ENCODE measurements at places on chromosomes 6 and 20.

GRCh38 chr20:9243986-9244385 lies 175.1 kb downstream of the PLCB4 start:
- H3K27ac ChIP-seq, result no peak overlapping the region
- no peak overlapping the region for H3K4me3 ChIP-seq
- peaks cover 18% of the 10 kb centered on the region for H3K4me1 ChIP-seq
- no peaks in the 10 kb centered on the region for H3K27me3 ChIP-seq
- H3K36me3 ChIP-seq, result no peaks in the 10 kb centered on the region

DNA sequence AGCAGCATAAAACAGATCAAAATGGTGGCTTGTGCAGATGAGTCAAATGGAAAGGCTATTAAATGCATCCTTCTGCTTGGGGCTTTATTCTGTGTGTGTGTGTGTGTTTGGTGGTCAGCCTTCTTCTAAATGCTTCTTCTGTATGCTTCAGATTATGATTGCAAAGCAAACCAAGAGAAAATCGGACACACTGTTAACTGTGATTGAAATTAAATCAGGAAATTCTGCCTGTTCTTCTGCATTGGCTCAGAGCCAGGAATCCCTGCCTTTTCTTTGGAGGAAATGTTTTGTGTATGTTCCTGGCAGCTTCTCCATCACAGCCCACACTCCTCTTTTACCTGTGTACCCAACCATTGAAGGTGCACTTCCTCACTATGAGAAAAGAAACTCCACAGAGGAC lies 22.3 kb upstream of the PDE10A start:
- no peak overlapping the region for H3K27ac ChIP-seq
- no peak overlapping the region for H3K4me3 ChIP-seq
- no peak for DNase-seq
- H3K4me1 ChIP-seq, result no peaks in the 10 kb centered on the region
- H3K36me3 ChIP-seq, result no peaks in the 10 kb centered on the region
- no peaks in the 10 kb centered on the region for H3K27me3 ChIP-seq

- no peaks in the 10 kb centered on the region for H3K27me3 ChIP-seq
- H3K27ac ChIP-seq, result no peak overlapping the region
- H3K4me1 ChIP-seq, result no peaks in the 10 kb centered on the region
- DNase-seq, result no peak
- no peaks in the 10 kb centered on the region for H3K36me3 ChIP-seq
These were observed 39.6 kb downstream of the HLA-F start for GRCh38 chr6:29762781-29763214.

DNA sequence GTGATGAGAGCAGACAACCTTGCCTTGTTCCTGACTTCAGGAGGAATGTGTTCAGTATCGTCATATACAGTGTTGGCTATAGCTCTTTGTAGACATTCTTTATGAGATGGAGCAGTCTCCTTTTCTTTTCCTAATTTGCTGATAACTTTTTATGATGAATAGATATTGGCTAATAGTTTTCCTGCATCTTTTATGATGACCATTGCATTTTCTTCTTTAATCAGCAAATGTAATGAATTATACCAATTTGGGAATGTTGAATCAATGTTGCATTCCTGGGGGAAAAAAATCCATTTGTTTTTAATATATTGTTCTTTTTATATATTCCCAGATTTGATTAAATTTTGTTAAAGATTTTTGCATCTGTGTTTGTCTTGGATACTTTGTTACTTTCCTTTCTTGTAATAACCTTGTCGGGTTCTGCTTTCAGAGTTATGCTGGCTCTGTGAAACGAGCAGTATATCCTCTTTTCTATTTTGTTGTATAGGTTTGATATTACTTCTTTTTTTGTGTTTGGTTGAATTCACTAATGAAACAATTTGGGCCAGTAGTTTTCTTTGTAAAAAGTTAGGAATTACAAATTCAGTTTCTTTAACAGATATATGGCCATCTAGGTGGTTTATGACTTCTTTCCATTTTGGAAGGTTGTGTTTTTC lies 23.9 kb downstream of the KDM1B start:
- DNase-seq, result no peak
- H3K27me3 ChIP-seq, result no peaks in the 10 kb centered on the region
- H3K36me3 ChIP-seq, result peaks cover 6% of the 10 kb centered on the region
- H3K27ac ChIP-seq, result no peak overlapping the region

- H3K4me1 ChIP-seq, result peaks cover 10% of the 10 kb centered on the region
- no peaks in the 10 kb centered on the region for H3K27me3 ChIP-seq
- H3K4me3 ChIP-seq, result peak overlapping the region; percentile 89
- H3K36me3 ChIP-seq, result peaks cover 8% of the 10 kb centered on the region
These were observed 454 bp downstream of the L3MBTL3 start for GRCh38 chr6:130018744-130019325.

DNA sequence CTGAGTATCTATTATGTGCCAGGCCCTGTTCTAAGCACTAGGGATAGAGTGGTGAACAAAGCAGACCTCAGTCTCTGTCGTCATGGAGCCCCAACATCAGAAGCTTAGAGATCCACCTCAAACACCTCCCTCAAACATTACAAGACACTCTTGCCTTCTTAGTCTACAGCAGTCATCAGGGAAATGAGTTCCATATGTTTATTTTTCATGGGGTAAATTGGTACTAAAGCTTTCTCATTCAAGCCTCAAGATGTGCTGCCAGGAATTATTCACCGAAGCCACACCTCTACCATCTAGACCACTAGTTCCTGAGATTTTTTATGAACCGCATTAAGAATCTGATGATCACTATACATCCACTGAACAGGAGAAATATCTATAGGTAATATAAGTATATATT lies 59.0 kb upstream of the TFB1M start:
- no peak for DNase-seq
- no peak overlapping the region for H3K27ac ChIP-seq
- peaks cover 17% of the 10 kb centered on the region for H3K4me1 ChIP-seq
- no peaks in the 10 kb centered on the region for H3K27me3 ChIP-seq
- H3K4me3 ChIP-seq, result no peak overlapping the region

- peaks cover 16% of the 10 kb centered on the region for H3K36me3 ChIP-seq
- no peaks in the 10 kb centered on the region for H3K27me3 ChIP-seq
- no peak overlapping the region for H3K27ac ChIP-seq
- DNase-seq, result peak; percentile 34
- peaks cover 18% of the 10 kb centered on the region for H3K4me1 ChIP-seq
- peak overlapping the region; percentile 77 for H3K4me3 ChIP-seq
These were observed 915 bp downstream of the TMEM63B start for GRCh38 chr6:44128020-44128917.

DNA sequence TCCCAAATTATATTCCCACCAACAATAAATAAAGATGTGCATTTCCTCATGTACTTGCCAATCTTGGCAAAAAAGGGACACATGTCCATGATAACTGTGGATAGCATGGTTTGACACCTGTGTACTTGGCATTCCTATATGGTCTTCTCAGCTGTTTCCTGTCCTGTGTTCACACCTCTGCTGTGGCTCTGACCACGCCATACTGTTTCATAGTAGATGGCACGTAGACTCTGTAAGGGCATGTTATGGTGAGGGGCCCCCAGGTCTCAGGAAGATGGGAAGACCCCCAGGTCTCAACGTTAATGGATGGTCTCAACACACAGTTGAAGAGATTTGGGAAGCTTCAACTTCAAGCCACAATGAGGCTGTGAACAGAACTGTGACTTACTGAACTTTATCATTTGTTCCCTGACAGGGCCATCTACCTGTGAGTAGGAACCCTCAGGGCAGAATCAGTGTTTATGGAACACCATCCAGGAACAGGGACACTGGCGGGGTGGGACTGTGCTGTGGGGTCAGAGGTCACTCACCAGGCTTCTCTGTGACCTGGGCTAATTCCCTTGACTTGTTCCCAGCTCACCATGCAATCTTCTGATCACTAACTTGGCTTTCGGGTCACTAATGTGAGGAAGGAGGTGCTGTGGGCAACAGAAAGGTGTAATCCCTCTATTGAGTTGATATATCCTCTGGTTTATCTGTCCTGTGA lies 11.8 kb downstream of the ZBTB24 start:
- H3K4me1 ChIP-seq, result 0 out of 2 replicates have a peak, but pooled peaks cover 5% of the 10 kb centered on the region
- no peak overlapping the region for H3K4me3 ChIP-seq
- peaks cover 93% of the 10 kb centered on the region for H3K36me3 ChIP-seq
- H3K27me3 ChIP-seq, result no peaks in the 10 kb centered on the region

DNA sequence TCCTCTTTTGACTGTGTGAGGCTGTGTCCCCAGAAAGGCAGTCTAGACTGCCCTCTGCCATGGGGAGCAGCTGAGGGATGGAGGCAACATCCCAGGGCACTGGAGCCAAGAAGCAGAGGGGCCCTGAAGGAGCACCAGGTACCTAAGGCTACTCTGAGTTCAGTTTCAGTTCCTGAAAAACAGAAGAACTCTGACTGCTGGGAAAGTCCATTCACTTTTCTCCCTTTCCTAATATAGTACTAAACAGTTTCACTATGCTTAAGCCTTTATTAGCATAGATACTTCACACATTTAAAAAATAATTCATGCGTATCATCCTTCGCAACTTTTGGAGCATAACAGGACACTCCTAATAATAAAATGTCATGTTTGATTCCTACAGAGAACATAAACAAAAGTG lies 130.0 kb downstream of the FOXC1 start:
- H3K36me3 ChIP-seq, result no peaks in the 10 kb centered on the region
- H3K4me3 ChIP-seq, result no peak overlapping the region
- H3K27me3 ChIP-seq, result no peaks in the 10 kb centered on the region

GRCh38 chr6:1613346-1613687 lies 3.6 kb downstream of the FOXC1 start:
- DNase-seq, result no peak
- H3K27me3 ChIP-seq, result no peaks in the 10 kb centered on the region
- peaks cover 65% of the 10 kb centered on the region for H3K36me3 ChIP-seq
- peak overlapping the region; percentile 88 for H3K4me3 ChIP-seq
- peak overlapping the region; percentile 31 for H3K27ac ChIP-seq

- no peak overlapping the region for H3K27ac ChIP-seq
- no peak overlapping the region for H3K4me3 ChIP-seq
- no peaks in the 10 kb centered on the region for H3K4me1 ChIP-seq
- H3K36me3 ChIP-seq, result no peaks in the 10 kb centered on the region
These were observed 15.8 kb upstream of the CST1 start for GRCh38 chr20:23766531-23766930.

GRCh38 chr6:137056121-137056880 lies 11.5 kb upstream of the IL20RA start:
- H3K27me3 ChIP-seq, result no peaks in the 10 kb centered on the region
- H3K4me3 ChIP-seq, result no peak overlapping the region
- no peak overlapping the region for H3K27ac ChIP-seq
- H3K36me3 ChIP-seq, result no peaks in the 10 kb centered on the region

DNA sequence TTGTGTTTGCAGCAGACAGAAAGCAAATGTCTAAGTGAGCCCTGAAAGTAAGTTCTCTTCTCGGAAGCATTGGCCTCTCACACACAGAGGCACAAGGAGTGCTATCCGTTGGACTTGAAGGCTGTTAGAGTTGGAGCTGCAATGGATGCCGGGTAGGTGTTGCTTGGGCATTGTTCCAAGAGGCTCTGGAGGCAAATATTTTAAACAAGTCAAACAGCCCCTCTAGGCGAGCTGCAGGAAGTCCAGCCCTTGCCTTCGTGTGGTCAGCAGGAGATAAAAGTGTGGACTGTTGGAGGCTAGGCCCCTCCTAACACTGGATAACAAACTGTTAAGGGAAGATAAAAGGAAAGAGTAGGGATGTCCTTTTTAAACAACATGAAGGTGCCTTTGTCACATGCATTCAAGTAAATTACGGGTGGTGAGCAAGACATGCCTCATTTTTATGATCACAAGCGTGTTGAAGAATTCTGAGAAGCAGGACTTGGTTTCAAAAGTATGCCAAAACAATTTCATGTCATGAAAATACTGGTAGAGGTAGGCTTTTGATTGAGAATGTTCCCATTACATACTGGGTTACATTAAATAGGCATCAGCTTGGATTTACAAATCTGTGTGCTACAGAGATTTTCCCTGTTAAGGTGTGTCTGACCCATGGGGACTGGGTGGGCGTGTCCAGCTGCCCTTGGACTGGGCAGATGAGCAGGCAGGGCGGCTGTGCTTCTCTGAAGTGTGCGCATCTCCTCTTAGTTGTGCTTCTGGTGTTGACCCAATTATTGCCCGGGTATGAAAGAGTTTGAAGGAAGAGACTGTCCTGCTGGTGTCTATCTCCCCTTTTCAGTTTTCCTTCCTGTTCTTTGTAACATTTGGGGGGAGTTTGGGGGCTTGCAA lies 57.5 kb downstream of the RREB1 start:
- peak overlapping the region; percentile 91 for H3K27ac ChIP-seq
- H3K4me3 ChIP-seq, result no peak overlapping the region
- DNase-seq, result peak; percentile 71
- no peaks in the 10 kb centered on the region for H3K36me3 ChIP-seq

GRCh38 chr6:137230547-137230946 lies 11.4 kb upstream of the IFNGR1 start:
- no peaks in the 10 kb centered on the region for H3K36me3 ChIP-seq
- H3K4me3 ChIP-seq, result no peak overlapping the region
- DNase-seq, result no peak
- H3K27ac ChIP-seq, result no peak overlapping the region
- peaks cover 19% of the 10 kb centered on the region for H3K4me1 ChIP-seq

DNA sequence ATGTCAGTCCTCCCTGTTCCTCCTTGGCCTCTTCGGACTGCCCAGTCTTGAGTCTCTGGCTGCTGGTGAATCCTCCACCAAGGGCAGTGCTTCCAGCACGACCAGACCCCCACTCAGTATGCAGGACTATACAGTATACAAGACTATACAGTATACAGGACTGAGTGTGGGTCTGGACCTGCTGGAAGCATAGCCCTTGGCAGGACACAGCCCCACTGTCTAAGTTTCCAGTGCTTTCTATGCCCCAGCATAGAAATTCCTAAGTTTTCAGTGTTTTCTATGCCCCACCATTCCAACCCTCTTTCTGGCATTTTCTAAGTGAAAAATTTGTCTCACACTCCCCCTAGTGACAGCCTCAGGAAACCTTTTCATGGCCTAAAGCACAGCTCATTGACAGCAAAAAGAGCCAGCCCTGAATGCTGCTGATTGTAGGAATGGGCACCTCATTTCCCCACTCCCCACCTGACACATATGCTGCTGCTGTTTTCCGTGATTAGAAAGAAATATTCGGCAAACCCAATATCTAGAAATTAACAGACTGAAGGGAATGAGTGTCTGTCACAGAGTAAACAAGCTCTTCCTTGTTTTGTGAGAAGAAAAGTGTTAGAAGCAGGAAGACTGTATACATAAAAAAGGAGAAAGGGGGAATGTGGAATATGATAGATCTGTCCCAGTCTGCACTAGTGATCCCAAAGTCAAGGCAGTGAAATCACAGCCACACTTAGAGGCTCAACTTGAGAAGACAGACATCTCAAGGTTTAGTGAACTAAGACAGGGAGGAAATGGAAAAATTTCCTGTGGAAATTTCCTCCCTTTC lies 206.9 kb downstream of the IBTK start:
- no peaks in the 10 kb centered on the region for H3K36me3 ChIP-seq
- no peaks in the 10 kb centered on the region for H3K27me3 ChIP-seq
- 0 out of 2 replicates have a peak, but pooled peaks cover 4% of the 10 kb centered on the region for H3K4me1 ChIP-seq
- DNase-seq, result peak; percentile 47
- no peak overlapping the region for H3K27ac ChIP-seq
- H3K4me3 ChIP-seq, result no peak overlapping the region

DNA sequence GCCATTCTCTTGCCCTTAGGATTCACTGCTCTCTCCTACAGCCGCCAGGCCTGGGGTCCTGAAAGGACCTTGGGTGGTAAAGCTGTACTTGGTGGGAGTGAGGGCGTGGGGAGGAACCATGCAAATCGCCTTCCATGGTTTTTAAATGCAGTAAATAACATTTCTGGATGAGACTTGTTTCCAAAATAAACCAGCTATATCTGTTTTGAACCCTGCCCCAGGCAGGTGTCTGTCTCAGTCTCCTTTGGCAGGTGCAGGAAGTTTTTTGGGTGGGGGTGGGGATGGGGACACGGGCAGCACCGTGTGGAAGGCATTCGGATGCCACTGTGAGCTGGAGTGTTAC lies 14.3 kb downstream of the ITPA start:
- H3K36me3 ChIP-seq, result peaks cover 29% of the 10 kb centered on the region
- no peak overlapping the region for H3K4me3 ChIP-seq
- no peak for DNase-seq
- no peaks in the 10 kb centered on the region for H3K27me3 ChIP-seq
- H3K27ac ChIP-seq, result no peak overlapping the region
